ENCODE measurements at places on chromosomes 2 and 18.

GRCh38 chr2:71181316-71181715 lies 45.6 kb downstream of the PAIP2B start:
- DNase-seq, result no peak

GRCh38 chr2:236057375-236057774 lies 110.8 kb downstream of the GBX2 start:
- DNase-seq, result no peak

DNA sequence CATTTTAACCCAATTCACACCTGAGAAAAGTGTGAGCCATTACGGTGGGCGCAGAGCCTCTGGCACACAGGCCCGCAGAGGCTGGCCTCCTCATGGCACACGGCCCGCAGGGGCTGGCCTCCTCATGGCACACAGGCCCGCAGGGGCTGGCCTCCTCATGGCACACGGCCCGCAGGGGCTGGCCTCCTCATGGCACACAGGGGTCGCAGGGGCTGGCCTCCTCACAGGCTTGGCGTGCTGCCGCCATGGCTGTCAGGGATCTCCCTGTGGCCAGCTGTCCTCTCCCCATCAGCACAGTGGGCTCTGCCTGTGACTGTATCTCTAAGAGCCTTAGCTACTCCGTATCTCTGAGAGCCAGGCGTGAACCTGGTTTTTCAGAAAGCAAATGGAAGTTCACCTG lies 24.6 kb downstream of the ANO7 start:
- DNase-seq, result no peak

DNA sequence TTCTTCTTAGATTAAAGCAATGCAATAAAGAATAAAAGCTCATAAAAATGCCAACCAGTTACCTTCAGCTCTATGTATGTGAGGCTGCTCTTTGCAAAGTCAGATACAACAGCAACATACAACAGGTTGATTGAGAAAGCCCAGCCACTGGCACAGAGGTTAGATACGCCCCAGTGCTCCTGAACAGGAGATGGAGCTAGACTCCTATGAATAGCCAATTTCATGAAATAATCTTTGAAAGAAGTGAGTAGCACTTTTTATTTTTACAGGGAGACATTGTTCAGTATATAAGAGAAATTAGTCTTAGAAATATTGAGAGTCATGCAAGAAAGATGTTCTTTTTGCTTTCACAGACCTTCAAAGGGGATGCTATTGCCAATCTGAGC lies 362.4 kb upstream of the MEX3C start:
- no peak for DNase-seq

GRCh38 chr18:54812885-54813284 lies 15.4 kb upstream of the RAB27B start:
- DNase-seq, result no peak

DNA sequence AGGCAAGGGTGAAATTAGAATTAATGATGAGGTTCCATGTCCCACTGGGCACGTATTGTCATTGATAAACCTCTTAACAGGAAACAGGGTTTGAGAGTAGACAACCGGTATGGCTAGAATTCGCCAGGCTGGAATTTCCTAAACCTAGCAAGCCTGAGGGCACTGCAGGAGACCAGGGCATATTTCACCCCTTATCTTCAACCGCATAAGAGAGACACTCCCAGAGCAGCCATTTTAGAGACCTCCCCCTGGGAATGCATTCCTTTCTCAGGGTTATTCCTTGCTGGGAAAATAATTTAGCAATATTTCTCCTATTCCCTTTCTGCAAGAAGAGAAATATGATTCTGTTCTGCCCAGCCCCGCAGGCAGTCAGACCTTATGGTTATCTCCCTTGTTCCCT lies 334.6 kb upstream of the LYPD1 start:
- no peak for DNase-seq

DNA sequence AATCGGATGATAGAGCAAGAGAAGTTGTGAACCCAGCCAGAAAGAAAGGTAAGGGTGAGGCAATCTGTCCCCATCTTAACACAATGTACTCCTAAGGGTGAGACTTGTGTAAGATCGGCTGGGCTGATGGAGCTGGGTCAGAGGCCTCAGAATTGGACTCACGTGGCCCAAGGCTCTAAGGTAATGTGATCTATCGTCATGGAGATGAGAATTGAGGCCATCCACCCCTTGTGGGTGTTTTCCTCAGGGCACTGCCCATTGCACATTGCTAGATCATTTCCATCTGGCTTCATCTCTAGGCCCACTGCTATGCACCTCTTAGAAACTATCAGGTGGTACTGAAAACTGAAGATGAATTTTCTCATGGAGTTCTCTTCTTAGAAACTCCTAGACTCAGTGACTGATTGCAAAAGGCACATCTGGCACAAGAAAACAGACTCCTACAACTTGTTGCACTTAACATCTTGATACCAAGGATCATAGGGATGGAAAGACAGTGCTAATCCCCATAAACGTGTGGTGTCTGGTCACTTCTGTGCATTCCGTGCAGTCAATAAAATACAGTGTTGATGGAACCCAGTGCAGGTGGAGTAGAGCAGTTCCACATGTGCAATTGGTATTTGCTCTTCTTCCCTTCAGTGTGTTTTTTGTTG lies 228.9 kb upstream of the FOSL2 start:
- no peak for DNase-seq

- DNase-seq, result no peak
These were observed 86.9 kb downstream of the KCTD1 start for GRCh38 chr18:26461405-26461804.

- no peak for DNase-seq
These were observed 111.7 kb downstream of the BABAM2 start for GRCh38 chr2:28002181-28002580.

DNA sequence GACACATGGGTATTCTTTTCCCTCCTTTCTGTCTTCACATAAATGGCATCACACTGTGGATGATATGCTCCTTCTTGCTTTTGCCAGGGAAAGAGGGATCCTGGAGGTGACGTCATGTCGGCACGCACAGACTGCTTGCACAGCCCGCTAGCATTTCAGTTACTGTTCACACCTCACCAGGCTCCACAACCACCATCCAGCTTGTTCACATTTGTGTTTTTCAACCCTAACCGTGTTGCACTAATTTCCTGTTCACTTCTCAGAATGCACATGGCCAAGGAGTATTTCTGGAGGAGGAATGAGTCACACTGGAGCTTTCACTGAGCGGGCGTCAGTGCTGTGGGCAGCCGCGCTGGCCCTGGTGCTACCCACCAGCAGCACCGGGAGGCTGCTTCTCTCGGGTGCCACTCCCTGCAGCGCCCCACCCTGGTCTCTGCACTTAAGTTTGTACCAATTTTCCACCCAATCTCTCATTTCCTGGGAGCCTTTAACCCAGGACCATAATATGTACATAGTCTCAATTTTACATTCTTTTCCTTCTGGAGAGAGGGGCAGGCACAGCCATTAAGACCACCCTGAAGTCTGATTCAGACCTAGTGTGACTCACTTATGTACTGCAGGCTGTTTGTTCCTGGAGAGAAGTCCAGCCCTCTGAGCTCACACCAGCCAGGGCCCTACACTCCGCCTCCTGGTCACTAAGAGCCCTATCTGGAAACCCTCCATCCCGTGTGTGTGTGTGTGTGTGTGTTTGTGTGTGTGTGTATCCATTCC lies 65.1 kb downstream of the MBP start:
- DNase-seq, result peak; percentile 62
